ENCODE measurements at places on chromosomes 7 and 10.
A peak's percentile ranks its signal among the peaks of the same experiment; 100 is the strongest.

- DNase-seq = no peak
Measured at GRCh38 chr7:118298771-118299170, 74.3 kb downstream of the ANKRD7 start.

- peak; percentile 61 for DNase-seq
Measured at GRCh38 chr10:104333032-104333727, 5.1 kb downstream of the ITPRIP start.

DNA sequence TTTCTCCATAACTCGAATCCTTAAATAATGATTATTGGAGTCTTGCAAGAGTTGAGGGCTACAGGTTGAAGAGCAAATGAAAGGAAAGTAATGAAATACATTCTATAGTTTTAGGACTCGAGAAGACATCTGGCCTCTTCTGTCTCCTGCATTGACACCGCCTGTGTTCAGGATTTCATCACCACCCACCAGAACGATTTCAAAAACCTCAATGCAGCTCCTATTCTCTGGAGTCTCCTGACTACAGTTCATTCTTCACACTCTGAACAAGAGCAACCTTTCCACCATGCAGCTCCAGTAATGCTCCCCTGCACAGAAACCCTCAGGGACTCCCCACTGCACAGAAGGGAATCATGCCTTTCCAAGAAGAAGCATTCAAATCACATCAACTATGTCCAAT is 5.5 kb downstream of the IL15RA start:
- no peak for DNase-seq

DNA sequence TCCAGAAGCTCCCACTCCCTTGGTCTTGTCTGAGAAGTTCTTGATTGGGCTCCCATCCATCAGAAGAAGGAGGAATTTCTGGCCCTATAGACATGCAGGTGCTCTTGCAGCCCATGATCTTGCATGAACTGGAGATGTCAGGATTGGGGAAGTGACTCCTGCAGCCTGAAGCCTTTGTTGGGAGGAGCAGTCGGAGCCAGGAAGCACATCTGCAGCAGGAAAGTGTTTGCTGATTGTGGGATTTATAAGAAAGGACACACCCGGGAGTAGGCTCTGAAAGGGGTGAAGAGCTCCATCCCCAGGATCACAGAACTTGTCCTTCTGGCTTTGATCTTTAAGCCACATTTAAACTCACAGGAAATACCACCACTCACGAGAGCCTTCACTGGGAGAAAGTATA is 185.2 kb downstream of the DYNC1I1 start:
- no peak for DNase-seq

GRCh38 chr10:100723180-100723579 is 22.2 kb upstream of the PAX2 start:
- no peak for DNase-seq

- DNase-seq = no peak
Measured at GRCh38 chr7:83648464-83649241, at the start of gene SEMA3E. TSS of gene SEMA3E (minus strand) at chr7:83649139.

DNA sequence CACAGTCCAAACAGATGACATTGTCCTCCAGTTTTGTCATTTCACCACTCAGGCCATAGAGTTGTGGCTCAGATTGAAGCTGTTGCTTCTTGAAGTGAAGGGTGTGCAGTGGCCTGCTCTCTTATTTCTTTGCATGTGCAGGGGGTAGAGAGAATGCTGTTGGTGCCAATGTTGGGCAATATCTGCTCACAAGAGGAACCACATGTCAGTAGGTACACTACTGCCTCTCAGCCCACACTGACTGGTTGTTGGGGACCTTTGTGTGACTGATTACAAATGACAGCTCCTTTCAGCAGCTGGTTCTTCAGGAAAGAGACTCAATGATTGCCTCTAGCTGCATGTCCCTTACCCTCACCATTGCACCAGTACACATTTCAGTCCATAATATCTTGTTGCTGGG is 21.9 kb upstream of the SFTPA1 start:
- no peak for DNase-seq

GRCh38 chr7:17315974-17316373 is 17.5 kb downstream of the AHR start:
- DNase-seq = no peak

GRCh38 chr7:106062006-106062405 is 50.1 kb downstream of the SYPL1 start:
- DNase-seq = no peak

- DNase-seq = no peak
Measured at GRCh38 chr7:138510003-138510402, 49.9 kb downstream of the TRIM24 start.

DNA sequence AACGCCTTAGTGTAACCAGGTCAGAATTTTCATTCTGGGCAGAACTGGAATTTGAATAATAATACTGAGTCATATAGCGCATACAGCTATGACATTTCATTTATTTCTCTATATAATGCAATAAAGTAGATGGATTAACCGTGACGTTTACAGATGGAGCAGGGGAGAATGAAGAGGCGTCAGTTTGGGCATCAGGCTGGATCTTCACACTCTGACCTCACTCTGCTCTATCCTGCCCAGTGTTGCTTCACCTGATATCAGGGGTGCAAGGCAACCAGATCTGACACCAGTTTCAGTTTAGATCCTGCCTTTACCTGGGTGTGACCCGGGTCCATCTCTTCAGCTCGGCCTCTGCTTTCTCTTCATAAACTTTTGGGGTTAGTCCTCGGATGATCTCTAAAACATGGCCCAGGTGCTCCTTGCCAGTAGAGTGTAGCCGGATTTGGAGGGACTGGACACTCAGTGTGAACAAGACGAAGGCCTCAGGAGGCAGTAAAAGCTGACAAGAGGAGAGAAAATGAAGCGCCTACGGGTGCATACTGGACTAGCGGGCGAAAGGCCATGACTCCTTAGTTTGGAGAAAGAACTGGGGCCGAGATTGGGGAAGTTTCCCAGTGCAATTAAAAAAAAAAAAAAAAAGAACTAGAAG is 1.4 kb upstream of the ZYX start:
- no peak for DNase-seq

GRCh38 chr7:40072268-40072667 is 62.2 kb downstream of the MPLKIP start:
- DNase-seq = no peak

GRCh38 chr10:132500781-132501415 is 36.7 kb upstream of the INPP5A start:
- DNase-seq = no peak

- DNase-seq = no peak
Measured at GRCh38 chr10:118108194-118109026, 61.7 kb upstream of the RAB11FIP2 start.

DNA sequence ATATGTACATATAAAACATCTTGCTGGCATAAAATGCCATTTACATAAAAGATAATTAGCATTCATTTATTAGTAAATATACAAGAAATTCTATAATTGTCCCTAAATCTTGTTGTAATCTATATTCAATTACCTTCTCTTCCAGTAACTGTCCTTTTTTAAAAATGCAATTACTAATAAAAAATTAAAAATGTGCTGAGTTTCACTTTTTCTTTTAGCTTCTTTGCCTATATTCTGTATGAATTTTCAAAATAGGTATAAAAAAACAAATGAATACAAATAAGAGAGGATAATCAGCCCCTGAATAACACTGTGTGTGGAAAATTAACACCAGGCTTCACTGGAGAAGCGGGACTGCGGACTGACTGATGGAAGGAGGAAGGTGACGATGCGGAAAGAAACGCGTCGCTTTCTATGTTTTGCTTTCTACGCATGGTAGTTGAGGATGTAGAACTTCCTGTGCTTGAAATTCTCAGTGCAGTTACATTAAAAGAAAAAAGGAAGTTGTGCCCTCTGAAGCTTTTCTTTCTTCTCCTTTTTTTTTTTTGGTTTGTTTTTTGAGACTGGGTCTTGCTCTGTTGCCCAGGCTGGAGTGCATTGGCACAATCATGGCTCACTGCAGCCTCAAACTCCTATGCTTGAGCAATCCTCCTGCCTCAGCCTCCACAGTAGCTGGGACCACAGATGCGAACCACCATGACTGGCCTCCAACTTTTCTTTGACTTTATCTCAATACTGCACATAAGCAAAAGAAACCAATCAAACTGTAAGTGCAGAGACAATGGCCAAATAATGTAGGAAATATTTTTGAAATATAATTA is 7.4 kb upstream of the ZMYND11 start:
- no peak for DNase-seq

- no peak for DNase-seq
Measured at GRCh38 chr10:112977426-112977898, 27.4 kb downstream of the TCF7L2 start.

GRCh38 chr10:121469797-121470606 is 128.2 kb downstream of the FGFR2 start:
- DNase-seq = no peak

- no peak for DNase-seq
Measured at GRCh38 chr7:94089806-94090205, 85.7 kb upstream of the BET1 start.

DNA sequence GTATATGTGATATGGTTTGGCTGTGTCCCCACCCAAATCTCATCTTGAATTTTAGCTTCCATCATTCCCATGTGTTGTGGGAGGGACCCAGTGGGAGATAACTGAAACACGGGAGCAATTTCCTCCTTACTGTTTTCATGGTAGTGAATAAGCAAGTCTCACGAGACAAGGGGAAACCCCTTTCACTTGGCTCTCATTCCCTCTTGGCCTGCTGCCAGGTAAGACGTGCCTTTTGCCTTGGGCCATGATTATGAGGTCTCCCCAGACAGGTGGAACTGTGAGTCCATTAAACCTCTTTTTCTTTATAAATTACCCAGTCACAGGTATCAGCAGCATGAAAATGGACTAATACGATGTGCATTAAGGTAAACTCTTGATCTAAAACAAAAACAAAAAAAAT is 357.1 kb upstream of the AOAH start:
- DNase-seq = no peak

DNA sequence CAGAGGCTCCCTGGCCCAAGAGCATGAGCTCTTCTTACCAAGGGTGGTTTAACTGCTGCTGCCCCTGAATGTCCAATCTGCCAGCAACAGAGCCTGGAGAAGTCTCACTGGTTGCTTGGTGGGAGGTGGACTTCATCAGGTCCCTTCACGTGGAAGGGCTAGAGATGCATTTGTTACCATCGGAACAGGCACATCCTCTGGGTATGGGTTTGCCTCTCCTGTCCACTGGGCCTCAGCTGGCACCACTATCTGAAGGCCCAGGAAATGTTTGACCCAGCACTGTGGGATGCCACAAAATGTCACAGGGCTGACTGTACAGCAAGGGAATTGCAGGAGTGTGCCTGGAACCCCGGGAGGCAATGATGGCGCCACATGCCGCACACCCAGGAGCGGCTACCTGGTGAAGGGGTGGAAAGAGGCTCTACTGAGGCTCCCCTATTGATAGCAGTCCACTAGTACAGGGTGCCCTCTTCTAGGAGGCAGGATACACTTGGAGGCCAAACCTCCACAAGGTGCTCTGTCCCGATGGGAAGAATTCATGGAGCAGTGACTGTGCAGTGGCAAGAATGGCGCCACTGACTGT is 603.1 kb upstream of the MGMT start:
- no peak for DNase-seq

DNA sequence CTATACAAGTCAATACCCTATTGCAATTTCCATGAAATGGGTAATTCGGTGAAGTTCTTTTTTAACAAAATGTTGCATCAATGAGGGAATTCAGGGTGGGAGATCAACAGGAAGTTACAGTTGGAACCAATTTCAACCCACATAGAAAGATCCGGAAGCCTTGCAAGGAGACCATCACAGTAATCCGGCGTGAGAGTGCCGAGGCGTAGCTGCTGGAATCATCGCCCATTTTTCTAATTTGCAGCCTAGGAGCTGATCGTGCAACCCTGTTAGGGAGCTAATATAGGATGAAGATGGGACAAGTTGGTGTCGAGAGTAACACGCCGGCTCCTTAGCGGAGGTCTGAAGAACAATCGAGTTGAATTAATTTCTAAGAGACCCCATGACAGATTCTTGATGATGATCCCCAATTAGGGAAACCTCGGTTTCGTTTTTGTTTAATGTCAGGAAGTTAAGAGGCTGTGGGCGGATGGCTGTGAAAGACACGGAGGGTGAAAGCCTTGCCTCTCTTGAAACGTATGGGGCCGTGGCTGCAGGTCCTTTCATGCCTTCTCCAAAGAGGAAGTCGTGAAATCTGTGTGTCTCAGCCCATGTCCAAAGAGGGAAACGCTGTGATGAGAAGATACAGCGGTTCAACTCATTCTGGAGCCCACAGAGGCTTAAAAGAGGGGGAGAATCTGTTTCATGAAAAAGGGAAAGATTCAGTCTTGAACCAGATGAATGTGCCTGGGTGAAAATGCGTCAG is 51.2 kb upstream of the CARD11 start:
- DNase-seq = no peak

DNA sequence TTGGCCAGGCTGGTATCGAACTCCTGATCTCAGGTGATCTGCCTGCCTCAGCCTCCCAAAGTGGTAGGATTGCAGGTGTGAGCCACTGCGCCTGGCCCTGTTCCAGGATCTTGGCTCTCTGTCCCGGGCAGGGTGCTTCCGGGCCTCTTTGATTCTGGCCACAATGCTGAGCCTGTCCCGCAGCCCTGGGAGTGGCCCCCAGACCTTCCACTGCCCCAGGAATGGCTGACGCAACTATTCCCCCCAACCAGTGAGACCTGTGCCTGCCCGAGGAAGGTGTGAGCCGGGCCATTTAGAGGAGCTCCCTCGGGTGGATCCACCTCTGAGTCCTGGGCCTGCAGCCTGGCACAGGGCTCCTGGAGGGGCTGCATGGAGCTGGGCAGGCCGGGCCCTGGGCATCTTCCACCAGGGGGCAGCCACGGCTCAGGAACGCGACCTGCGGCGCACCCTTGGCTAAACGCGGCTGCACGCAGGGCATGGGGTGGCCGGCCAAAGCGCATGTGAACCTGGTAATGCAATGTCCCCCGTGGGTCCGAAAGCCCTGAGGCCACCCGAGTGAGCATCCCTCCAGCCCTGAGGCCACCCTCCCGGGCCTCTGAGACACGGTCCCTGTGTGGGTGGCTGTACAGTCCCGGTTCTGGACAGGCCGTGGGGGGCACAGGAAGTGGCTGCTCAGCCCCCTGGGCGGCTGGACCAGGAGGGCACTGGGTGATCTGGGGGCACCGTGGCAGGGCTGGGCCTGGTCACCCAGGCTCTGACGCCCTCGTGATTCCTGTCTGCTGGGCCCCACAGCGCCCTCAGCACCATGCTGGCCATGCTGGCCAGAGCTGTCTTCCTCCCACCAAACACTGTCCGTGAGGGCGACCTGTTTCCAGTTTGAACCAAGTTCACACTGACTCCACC is 24.8 kb downstream of the GRIFIN start:
- peak; percentile 62 for DNase-seq

DNA sequence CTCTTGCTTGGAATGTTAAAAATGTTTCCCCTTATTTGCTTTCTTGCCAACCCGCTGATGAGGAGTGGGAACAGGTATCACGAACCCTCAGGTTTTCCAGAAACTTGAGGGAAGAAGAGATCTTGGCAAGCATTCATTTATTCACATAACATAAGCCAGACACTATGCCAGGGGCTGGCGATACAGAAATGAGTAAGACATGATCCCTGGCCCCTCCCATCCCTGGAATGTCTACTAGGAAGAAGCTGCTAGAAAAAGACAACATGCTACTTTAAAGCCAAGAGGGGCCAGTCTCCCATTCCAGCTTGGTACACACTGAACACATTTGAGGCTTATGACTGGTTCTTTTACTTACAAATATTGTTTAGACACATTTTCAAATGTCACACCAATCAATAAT is 26.4 kb downstream of the SLC35B4 start:
- DNase-seq = no peak

Data from activated CD8-positive, alpha-beta memory T cell treated with anti-CD3 and anti-CD28 coated beads for 4 hours (primary cell).